Osteoblast (primary cell): ENCODE measurements at places on chromosomes 13 and 19. TPM values are rescaled to one million over a fixed set of nuclear protein-coding genes. Genes with fewer than 3 reads are reported as not detected.

The SKA3 gene
- 13.0 and 13.8 TPM in 2 replicates for total RNA-seq

The MAST1 gene
- total RNA-seq = 0.29 and 0.72 TPM in 2 replicates

The MCEMP1 gene
- total RNA-seq = not detected in 2 replicates

The MAP3K10 gene
- 8.3 and 9.8 TPM in 2 replicates for total RNA-seq

The ATXN8OS gene
- total RNA-seq = not detected in 2 replicates

The ZNF729 gene
- not detected in 2 replicates for total RNA-seq

The ENOX1 gene
- 5.4 and 7.1 TPM in 2 replicates for total RNA-seq

The GNG14 gene
- total RNA-seq = not detected in 2 replicates

The TMEM255B gene
- total RNA-seq = 1.8 and 2.9 TPM in 2 replicates

The ZNF229 gene
- 9.4 and 11.8 TPM in 2 replicates for total RNA-seq

The GGACT gene
- total RNA-seq = 7.1 and 7.6 TPM in 2 replicates

The PRR20C gene
- total RNA-seq = not detected in 2 replicates

The ZNF726 gene
- total RNA-seq = 1.8 and 2.1 TPM in 2 replicates

- DNase-seq = no peak
Measured at GRCh38 chr19:48465215-48465614, 4.0 kb upstream of the CYTH2 start.

DNA sequence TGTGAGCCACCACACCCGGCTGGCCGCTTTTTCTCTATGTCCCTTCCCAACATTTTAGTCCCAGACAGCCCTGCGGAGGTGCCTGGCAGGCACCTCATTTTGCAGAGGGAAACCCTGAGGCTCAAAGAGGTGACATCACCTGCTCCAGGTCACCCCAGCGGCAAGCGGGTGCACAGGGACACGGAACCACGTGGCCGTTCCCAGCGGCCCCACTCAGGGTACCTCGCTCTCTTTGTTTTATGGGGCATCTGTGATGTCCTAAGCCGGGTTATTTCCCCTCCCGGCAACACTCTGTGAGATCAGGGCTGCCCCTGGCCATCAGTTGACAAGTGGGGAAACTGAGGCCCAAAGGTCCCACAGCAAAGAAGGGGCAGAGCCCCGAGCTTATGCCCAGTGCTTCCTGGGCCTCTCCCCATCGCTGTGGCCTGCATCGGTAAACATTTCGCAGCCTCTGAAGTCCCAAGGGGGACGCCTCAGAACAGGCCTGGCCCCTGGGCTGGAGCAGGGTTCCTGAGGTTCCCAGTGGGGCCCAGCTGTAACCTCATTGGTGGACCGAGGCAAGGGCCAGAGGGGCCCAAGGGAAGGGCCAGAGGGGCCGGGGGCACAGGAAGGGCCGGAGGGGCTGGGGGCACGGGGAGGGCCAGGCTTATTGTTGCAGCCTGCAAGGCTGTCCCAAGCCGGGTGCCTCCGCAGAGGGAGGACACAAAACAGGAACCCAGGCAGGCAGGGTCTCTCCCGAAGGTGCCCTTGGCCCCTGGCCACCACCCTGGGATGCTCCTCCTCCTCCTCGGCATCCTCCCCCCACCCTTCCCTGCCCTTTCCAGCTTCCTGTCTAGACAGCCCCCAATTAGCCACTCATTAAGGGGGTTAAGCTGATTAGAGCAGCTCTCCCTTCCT, 39.0 kb downstream of the SMIM24 start:
- peak; percentile 78 for DNase-seq

- DNase-seq = no peak
Measured at GRCh38 chr13:105147461-105147860, 1388.0 kb downstream of the EFNB2 start.

DNA sequence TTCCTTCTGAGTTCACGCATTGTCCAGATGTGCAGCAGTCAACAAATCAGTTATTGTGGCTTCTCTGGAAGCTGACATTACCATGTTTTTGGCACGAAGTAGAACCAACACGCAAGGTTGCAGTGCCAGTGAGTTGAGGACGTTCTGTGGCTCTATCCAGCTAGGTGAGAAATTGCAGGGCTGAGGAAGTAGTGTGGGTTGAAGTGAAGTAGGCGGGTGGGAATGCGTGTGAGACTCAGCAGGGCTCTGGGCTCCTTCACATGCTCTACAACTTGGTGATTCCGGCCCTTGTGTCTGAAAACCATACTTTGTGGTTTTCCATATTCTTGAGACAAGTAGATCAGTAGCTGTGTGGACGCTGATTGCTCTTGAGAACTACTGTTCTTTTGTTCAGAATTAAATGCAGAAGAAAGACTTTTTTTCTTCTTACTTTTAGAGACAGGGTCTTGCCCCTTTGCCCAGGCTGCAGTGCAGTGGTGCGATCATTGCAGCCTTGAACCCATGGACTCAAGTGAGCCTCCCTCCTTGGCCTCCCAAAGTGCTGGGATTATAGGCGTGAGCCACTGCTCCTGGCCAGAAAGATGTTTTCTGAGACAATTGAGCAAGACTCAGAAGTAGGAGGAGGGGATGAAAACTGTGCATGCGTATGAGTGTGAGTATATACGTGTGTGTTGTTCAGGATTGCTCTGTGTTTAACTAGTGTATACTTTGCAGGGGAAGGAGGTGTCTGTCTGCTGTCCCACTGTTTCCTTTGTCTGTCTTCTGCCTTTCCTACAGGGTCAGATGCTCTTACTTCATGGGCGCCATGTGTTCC, 46.2 kb downstream of the GATAD2A start:
- no peak for DNase-seq

DNA sequence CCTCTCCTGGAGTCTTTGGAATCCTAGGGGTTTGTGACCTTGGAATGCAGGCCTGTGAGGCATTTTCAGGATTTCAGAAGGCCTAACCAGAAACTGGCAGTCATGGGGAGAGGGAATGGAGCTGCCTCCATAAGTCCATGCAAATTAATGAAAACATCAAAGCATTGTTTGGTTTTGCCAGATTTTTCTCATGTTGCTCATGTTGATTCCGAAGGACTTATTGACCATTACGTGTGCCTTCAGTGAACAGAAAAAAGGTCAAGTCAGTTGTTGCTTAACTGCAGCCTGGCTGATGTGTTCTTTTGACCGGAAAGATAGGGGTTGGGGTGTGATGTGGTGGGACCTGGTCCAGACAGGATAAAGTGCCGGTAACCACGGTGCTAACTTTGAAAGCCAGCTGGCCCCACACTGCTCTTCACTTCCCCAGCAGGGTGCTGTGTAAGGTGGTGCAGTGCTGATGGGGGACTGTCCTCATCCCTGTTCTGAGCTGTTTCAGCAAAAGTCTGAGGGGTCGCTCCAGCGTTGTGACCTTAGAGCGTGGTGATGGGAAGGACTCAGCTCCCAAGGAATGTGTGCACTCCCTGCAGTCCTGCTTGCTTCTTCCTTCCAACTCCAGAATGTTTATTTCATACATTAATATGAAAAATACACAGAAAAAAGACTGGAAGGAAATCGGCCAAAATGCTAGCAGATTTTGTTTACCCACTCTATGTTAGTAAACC, 3.5 kb downstream of the RNF113B start:
- peak; percentile 94 for DNase-seq

DNA sequence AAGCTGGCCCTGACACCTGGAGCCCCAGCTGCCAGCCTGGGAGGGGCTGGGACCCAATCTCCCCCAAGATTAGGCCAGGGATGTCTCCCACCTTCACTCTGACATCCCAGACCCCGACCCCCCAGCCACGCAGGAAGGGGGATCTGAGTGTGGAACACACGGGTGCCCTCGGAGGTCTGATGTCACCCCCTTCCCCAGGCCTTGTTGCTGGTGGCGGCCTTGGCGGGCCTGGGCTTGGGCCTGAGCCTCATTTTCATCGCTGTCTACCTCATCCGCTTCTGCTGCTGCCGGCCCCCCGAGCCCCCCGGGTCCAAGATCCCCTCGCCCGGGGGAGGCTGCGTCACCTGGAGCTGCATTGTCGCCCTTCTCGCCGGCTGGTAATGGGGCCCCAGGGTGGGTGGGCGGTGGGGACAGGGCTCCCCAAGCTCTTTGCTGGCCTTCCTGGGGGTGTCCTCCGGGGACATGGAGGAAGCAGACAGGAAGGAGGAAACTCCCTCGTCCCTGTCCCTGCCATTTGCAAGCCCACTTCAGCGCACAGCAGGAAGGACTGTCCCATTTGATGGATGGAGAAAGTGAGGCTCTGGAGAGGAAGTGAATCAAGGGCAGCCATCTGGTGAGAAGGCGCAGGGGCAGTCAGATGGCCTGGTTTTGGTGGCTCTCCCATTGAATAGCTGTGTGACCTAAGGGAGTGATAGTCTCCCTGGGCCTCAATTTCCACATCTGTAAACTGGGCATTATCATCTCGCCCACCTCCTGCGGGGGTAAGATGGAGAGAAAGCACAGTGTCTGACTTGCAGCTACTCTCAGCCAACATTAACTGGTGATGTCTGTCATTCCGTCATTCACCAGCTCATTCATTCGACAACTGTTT, 3.9 kb downstream of the TTYH1 start:
- DNase-seq = peak; percentile 78

GRCh38 chr19:16898361-16899015, 9.7 kb downstream of the F2RL3 start:
- DNase-seq = peak; percentile 65

DNA sequence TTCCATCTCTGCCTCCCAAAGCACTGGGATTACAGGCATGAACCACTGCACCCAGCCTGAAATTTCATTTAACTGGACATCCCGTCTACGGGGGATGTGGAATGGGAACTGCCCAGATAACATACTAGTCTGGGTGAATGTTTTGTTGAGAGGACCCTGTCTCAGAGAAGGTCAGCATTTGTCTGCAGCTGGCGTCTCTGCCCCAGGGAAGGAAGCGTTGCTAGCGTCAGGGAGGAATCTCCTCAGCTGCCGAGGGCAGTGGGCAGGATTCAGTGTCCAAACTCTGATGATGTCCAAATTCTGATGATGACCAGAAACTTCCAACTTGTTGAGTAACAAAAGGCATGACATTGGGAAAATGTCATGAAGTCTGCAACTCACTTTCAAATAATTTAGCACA, 3.1 kb downstream of the NXNL1 start:
- DNase-seq = peak; percentile 5

DNA sequence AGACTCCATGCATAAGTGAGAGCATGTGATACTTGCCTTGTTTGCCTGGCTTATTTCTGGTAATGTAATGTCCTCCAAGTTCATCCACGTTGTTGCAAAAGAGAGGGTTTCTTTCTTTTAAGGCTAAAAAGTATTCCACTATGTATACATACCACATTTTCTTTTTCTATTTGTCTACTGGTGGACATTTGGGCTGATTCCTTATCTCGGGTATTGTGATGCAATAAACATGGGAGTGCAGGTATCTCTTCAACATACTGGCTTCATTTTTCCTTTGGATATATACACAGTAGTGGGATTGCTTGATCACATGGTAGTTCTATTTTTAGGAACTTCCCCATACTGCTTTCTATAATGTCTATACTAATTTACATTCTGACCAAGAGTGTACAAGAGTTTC, 49.6 kb upstream of the EBPL start:
- no peak for DNase-seq

GRCh38 chr19:51680474-51680873, 12.7 kb upstream of the SPACA6 start:
- DNase-seq = no peak

DNA sequence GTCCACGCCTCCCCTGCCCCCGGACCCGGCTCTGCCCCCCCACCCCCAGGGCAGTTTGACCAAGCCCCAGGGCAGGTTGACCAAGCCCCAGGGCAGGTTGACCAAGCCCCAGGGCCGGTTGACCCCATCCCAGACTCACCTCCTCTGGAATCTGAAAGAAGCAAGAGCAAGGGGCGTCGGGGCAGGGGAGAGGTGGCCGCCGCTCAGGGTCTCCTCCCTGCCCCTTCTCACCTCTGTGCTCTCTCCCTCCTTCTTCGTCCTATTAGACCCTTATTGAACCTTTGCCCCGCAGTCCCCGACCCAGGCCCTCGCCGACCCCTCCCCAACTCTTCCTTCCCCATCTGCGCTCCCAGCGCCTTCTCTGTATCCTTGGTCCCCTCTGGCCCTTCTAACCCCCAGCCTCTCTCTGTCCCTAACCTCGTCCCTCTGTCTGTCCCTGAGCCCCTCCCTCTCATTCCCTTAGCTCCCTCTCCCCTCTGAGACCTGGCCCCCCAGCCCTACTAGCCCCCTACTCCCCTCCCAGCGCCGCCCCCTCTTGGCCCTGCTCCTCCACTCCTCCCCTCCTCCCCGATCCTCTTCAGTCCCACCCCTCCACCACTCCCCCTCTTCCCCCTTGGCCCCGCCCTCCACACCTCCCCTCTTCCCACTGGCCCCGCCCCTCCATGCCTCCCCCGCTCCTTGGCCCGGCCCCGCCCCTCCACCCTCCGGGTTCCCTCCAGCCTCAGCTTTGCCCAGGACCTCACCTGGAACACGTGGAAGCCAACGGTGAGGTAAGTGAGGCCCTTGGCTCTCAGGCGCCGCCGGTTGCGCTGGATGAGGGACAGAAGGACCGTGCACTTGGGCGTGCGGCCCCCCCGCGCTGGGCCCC, 7.6 kb downstream of the CAPN12 start:
- peak; percentile 88 for DNase-seq

- no peak for DNase-seq
Measured at GRCh38 chr13:114115796-114116195, 16.6 kb downstream of the RASA3 start.

DNA sequence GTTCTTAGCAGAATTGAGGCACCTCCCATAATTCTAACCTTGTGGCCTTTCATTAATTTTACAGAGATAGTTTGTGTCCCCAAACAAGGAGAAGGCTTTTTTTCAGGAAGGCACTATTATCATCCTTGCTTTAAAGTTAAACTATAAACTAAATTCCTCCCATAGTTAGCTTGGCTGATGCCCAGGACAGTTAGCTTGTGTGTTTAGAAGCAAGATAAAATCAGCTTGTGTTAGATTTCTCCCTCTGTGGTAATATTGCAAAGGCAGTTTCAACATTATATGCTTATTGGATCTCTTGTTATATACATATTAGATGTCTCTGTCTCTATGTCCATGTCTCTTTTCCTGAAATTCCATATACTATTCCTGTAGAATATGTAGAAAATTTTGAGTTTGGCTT, 342.7 kb downstream of the TBC1D4 start:
- no peak for DNase-seq

DNA sequence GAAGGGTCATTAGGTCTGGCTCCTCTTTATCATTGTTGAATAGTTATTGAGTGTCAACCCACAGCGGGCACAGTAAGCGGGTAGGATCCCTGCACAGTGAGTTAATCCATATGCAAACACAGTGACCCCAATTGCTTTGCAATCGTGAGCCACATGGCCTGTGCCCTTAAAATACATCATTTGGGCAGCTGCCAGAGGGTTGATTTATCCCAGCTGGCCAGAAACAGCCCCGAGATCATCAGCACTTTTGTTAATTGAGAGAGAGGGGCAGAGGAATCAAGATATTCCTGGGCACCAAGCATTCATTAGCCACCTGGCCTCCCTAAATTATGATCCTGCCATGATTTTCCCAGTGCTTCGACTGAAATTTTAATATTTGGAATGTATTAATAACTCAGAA, 9.8 kb upstream of the CNMD start:
- DNase-seq = no peak

- DNase-seq = peak; percentile 85
Measured at GRCh38 chr19:14078411-14078810, 5.8 kb downstream of the MISP3 start.

DNA sequence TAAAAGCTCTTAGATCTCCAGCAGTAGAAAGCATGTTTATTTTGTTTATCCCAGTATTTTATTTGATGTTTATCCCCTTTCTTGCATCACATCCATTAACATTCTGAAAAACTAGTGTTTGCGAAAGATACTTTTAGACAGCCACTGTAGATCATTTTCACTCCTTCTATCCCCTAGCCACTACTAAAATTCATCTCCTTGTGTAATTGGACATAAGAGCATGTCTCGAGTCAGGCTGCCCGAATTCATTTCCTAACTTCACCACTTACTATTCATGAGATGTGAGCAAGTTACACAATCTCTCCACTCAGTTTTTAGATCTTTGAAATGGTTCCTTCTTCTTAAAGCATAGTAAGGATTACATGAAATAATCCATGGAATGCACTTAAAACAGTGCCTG, 514.0 kb downstream of the KLF5 start:
- no peak for DNase-seq

GRCh38 chr13:103676329-103676728, 610.1 kb upstream of the SLC10A2 start:
- no peak for DNase-seq
